ENCODE measurements at places on chromosomes 7 and 10.

- no peak for DNase-seq
Measured at GRCh38 chr7:112897839-112898431, 107.7 kb upstream of the TMEM168 start.

GRCh38 chr7:93817004-93817403 is 73.5 kb downstream of the TFPI2 start:
- no peak for DNase-seq

DNA sequence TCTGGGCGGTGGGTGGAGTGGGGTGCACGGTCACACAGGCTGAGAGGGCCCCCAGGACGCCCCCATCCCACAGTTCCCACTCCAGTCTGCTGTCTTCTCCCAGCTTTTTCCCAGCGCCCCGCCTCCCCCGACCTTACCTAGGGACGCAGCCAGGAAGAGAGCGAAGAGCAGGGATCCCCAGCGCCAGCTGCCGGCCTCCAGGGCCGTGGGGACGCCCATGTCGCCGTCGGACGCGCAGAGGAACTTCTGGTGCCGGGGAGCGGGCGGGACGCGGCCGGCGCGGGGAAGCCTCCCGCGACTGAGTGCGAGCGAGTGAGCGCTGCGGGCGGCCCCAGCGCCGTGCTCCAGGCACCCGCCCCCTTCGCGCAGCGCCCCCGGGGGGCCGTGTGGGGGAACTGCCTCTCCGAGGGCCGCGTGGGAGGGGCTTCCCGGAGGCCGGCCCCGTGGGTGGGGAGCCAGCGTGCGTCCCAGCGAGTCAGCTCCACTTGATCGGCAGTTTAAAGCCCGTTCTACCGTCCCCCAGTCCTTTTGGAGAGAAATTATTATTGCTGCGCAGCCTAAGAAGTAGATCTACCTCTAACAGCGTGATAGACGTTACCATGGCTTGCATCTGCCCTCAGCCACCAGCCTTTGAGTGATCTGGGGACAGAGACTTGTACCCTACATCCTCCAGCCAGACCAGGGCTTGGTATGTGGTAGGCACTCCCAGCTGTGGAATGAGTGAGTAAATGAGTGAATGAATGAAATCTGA is at the start of gene VSIR:
Gene VSIR (minus strand): TSS at position 300 of the 751 bp plus-strand sequence. CDS start 81 bp downstream, at position 219.
- DNase-seq: peak; percentile 65

GRCh38 chr7:144776447-144776846 is 59.4 kb downstream of the TPK1 start:
- no peak for DNase-seq

DNA sequence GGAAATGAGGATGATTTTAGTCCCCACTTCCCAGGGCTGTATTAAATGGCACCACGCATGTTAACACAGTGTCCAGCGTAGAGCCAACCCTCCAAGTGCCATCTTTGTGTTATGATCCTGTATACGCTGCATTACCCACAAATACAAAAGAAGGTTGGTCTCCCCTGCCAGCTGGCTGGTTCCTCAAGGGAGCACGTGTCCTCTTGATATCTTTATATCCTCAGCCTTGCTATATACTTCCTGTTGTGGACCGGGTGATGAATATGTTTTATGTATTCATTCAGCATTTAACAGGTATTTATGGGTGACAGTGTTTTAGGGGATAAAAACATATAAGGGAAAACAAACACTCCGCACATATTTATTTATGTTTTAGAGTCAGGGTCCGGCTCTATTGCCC is 23.2 kb upstream of the PRRT4 start:
- no peak for DNase-seq

DNA sequence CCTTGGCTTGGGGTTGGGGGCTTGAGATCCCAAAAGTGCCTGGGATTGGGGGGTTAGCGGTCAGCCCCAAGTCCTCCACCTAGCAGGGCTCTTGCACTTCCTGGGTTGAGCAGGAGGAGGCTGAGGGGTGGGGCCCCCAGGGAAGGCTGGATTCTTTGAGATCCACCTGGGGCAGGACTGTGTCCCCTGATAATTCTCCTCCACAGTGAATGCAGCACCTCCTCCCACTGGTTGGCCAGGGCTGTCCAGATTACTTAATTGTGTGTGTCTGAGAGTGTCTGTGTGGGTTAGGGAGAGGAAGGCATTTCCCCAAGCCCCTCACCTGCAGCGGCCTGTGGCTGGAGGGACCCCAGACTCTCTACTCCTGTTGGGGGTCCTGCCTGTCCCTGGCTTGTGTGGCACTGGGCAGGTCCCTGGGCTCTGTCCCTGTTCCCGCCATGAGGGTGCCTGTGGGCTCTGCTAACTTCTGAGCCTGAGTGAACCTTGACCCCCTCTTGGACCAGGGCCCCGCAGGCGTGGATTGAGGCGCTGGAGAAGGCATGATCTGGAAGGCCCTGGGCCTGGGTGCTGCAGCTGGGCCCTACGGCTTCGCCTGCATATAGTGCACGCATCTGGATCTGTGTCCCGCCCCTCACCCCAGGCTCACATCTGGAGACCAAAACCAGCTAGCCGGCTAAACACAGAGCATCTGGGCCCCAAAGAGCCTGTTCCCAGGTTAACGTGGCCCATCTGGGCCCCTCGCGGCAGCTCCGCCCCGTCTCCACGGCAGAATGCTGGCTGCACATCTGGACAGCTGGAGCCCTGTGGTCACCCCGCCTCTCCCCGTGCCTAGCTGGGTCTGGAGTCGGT is 10.4 kb downstream of the TMEM270 start:
- no peak for DNase-seq

DNA sequence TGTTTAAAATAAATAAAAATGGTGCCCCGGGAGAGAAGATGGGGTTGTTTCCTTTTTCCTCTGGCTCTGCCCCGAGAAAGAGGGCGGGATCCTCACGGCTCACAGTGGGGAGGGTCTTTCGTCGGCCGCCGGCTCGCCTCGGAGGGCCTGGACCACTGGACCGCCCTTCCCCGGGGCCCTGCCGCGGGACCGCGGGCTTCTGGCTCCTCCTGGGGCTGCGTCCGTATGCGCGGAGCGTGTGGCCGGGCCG is 3.5 kb upstream of the IGF2BP3 start:
- no peak for DNase-seq

GRCh38 chr10:63094405-63094804 is 38.7 kb upstream of the NRBF2 start:
- DNase-seq: no peak

DNA sequence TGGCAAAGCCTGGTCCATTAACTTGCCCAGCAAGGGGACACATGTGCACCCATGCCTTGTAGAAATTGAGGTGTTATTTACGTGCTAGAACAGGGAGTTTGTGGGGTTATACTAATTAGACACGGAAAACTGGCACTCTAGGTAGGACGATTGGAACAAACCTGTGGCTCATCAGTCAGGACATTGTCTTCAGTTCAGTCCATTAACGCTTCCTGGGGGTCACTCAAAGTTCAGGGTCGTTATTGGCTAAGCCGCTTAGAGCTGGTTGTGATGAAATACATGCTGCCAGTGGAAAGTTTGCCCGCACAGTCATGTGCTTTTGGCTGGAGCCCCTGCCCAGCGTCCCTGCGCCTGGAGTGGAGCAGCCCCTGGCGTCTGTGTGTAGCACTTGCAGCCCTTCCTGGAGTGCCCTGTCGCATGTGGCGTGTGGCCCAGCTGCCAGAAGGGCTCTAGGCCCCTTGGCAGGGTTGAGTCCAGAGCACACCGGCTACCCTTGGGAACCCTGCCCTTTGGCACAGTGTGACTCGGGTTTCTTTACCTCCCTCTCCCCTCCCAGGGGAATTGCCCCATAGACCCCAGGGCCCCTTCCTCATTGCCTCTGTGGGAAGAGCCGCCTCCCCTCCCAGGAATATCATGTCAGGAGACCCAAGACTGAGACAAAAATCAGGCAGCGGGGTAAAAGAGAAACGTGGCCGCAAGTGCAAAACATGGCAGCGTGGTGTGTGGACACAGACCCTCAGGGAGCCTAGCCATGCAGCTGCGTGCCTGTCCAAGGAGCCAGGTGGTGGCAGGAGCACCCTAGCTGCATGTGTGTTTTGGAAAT is 9.8 kb downstream of the ZNF775 start:
- peak; percentile 83 for DNase-seq

DNA sequence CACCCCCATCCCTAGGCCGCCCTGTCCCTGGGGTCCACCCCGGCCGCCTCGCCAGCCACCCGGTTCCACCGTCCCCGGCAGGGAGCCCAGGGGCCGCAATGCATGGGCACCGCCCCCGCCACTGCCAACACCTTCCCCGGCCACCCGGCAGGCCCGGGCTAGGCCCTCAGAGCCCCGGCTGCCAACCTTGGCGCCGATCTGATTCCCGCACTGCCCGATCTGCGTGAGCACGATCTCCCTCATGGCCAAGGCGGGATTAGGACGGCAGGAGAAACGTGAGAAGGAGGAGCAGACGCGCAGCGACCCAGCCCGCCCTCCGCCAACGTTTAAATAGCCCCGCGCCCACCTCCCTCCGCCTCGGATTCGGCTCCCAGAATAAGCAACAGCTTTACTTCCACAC is at the start of gene TUBB8:
Gene TUBB8 (minus strand): TSS at position 301 of the 400 bp plus-strand sequence. CDS start 58 bp downstream, at position 243.
- DNase-seq: no peak

- DNase-seq: no peak
Measured at GRCh38 chr10:28285816-28286215, 17.0 kb downstream of the MPP7 start.

Measured in caudate nucleus (tissue), 63 donors.